ENCODE measurements at places on chromosomes 5 and 9. TPM values are rescaled to one million over a fixed set of nuclear protein-coding genes. Genes with fewer than 3 reads are reported as not detected.

DNA sequence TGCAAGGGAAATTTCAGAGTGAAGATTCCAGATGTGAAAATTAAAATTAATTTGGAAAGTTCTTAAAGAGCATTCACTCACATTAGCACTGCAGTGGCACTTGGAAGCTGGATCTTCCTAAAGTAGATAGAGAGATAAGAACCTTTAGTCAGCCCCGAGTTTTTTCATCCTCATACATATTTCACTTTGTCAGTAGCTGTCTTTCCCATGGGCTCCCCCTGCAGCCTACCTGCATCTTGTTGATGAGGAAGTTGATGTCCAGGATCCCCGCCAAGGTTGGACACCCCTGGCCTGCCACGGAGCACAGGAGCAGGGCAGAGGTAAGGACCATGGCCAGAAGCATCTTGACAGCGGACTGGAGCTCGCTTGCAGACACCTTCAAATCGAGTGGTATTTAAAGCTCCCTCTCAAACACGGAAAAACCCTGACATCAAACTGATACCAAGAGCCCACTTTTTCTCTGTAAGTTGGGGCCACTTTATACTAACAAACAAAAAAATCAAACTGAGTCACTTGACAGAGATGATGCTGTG lies at the start of gene IL9:
Gene IL9, minus strand, starts transcription at position 368 of the 533 bp plus-strand sequence. Its CDS starts 25 bp downstream, at position 343.
- no peak for DNase-seq

- no peak for DNase-seq
These were observed 254.7 kb upstream of the SLC30A5 start for GRCh38 chr5:68839019-68839552.

DNA sequence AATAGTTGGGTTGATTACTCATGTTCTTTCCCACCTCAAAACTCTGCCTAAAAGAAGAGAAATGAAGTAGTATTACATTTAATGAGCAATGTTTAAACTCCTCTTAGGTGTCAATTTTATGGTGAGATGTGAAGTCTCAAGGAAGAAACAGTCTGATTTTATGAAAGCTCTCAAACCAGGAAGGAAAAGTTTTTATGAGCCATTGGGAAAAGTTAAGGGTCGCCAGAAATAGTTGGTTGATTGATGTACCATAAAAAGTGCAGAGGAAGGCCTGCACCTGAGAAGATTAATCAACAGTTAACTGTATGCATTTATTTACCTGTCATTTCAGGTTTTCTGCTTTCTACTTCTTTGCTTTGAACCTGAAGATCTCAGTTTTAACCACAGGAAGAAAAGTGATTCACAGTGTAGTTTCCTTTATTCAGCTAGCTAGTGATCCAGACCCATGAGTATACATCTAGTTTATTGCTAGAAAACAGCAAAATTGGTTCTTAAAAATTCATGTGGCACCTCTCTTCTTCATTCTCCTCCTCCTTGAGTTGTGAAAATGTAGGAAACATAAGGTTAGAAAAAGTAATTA lies 133.1 kb downstream of the CSNK1G3 start:
- DNase-seq = no peak

- no peak for DNase-seq
These were observed 602 bp upstream of the ACTL7A start for GRCh38 chr9:108861464-108861863.

GRCh38 chr9:103301051-103301450 lies 305.9 kb downstream of the CYLC2 start:
- DNase-seq = no peak

GRCh38 chr5:155729684-155730059 lies 597.3 kb upstream of the SGCD start:
- peak; percentile 14 for DNase-seq

DNA sequence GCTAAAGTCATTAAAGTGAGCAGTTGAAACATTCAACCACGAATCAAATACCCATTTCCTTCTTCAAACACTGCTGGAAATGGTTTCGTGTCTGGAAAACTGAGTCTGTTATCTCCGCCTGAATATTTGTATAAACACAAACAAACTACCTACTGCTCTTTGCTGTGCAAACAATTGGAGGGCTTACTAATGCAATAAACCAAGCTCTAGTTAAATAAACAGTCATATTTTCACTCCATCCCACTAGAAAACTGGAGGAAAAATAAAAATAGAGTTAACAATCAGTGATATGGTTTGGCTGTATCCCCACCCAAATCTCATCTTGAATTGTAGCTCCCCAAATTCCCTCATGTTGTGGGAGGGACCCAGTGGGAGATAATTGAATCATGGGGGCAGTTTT lies 397.6 kb downstream of the RASEF start:
- DNase-seq = no peak

- no peak for DNase-seq
These were observed 2.4 kb upstream of the PRRC2B start for GRCh38 chr9:131391504-131391903.

- no peak for DNase-seq
These were observed 53.7 kb downstream of the GGTA1 start for GRCh38 chr9:121445986-121446385.

- no peak for DNase-seq
These were observed 304.1 kb downstream of the CWC27 start for GRCh38 chr5:65072850-65073249.

DNA sequence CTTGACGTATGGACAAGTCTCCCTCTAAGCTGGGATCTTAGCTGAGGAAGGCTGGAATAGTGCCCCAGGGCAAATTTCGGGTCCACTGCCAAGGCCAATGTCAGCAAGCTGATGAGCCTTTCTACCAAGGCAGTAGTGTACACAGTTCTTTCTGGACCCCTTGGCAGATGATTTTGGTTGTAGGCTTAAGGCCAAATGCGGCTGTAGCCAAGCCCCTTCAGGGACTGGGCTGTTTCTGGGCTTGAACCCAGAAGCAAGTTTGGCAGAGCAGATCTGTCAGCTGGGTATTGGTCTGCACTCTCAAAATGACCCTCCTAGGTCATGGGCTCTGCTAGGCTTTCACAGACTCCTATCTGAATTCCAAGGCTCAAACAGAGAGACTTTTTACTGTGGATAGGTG lies 121.6 kb downstream of the ADAMTSL1 start:
- DNase-seq = no peak

DNA sequence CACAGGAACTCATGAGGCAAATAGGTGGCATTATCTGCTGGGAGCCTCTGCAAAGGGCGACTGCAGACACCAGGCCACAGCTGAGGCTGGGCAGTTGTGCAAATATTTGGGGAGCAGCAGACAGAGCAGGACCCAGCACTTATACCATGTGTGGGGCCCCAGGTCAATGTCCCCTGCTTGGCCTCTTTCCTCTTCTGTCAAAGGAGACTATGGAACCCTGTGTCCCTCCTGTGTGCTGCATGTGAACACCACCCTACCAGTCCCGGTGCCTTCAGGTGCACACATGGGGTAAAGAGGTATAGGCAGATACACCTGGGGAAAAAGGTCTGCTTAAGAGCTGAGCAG lies 50.8 kb downstream of the ROR2 start:
- no peak for DNase-seq

DNA sequence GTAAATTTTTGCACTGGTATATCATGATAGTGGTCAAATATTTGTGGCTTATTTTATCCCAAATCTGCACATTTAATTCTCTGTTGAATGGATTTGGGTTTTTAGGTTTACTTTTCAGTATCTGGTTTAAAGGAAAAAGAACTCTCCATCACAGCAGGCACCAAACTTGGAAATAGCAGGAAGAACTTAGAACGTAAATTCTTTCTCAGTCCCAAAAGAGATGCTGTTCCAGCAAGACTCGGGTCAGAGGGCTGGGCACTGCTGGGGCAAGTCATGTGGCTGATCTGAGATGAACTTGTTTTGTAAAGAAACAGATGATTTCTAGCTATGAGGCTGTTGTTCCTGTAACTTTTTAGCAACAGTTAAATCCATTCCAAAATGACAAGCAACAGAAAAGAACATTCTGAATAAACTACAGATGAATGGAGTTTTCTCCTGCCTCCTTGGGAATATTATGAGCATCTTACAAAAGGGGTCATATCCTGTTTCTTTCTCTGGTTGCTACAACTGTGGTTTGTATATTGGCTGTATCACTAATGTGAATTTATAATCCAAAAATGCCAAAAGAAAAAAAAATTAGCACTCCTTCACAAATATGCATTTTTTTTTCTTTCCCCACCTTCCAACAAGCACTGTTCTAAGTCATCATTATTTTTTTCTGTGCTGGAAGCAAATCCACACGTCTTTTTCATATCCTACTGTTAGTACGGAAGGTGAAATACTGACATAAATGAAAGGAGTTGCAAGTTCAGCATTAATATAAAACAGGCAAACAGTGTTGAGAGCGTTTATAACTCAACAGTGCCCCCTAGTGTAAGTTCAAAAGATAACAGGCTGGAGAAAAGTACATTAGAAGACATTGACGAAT lies 31.1 kb downstream of the OR2K2 start:
- peak; percentile 26 for DNase-seq

GRCh38 chr9:92988215-92988768 lies 41.0 kb downstream of the FGD3 start:
- no peak for DNase-seq

DNA sequence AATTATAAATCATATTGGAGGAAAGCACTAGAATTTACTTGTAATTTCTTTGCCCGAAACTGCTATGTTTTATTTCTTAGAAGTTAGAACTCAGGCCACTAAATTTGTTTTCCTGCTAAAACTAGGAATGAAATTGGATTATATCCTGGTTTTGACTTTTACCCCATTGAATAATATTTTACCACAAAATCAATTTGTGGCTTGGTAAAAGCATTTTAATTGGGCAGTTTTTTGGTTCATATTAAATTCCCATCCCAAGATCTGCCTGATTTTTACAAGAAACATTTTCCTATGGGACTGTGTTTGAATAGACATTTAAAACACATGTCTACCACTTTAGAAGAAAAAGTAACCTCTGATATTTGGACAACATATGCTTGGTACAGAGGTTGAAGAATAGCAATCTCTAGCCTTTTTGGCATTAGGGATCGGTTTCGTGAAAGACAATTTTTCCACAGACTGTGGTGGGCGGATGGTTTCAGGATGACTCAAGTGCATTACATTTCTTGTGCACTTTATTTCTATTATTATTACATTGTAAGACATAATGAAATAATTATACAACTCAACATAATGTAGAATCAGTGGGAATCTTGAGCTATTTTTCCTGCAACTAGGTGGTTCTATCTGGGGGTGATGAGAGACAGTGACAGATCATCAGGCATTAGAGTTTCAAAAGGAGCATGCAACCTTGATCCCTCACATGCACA lies 565.6 kb downstream of the PRR16 start:
- no peak for DNase-seq

- DNase-seq = peak; percentile 66
These were observed 69.2 kb upstream of the CCDC180 start for GRCh38 chr9:97237951-97238889.

- no peak for DNase-seq
These were observed 21.2 kb upstream of the IL31RA start for GRCh38 chr5:55829956-55830355.

- no peak for DNase-seq
These were observed 116.4 kb downstream of the ZCCHC7 start for GRCh38 chr9:37236822-37237221.

GRCh38 chr5:56230576-56230975 lies 2.6 kb downstream of the ANKRD55 start:
- no peak for DNase-seq

- DNase-seq = no peak
These were observed 158.1 kb upstream of the IER5L start for GRCh38 chr9:129336130-129336528.

DNA sequence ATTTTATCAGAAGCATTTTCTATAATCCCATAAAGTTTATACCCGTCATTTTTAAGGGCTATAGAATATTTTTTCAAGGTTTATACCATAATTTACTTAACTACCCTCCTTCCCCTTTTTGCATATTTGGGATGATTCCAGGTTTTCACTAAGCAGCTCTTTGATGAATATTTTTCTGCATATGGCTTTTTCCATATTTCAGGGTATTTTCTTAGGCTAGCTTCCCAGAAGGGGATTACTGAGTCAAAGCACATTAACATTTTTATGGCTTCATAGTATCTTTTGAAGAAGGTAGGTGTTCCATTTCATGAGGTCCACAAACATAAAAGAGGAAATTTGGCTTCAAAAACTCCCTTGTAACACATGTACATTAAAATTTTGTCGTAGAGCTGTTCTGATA lies 14.6 kb upstream of the COL15A1 start:
- no peak for DNase-seq

GRCh38 chr9:112757282-112757883 lies 6.8 kb downstream of the SNX30 start:
- no peak for DNase-seq

- no peak for DNase-seq
These were observed 12.8 kb downstream of the NCS1 start for GRCh38 chr9:130185017-130185416.

GRCh38 chr5:120091376-120091948 lies 372.6 kb upstream of the PRR16 start:
- no peak for DNase-seq

DNA sequence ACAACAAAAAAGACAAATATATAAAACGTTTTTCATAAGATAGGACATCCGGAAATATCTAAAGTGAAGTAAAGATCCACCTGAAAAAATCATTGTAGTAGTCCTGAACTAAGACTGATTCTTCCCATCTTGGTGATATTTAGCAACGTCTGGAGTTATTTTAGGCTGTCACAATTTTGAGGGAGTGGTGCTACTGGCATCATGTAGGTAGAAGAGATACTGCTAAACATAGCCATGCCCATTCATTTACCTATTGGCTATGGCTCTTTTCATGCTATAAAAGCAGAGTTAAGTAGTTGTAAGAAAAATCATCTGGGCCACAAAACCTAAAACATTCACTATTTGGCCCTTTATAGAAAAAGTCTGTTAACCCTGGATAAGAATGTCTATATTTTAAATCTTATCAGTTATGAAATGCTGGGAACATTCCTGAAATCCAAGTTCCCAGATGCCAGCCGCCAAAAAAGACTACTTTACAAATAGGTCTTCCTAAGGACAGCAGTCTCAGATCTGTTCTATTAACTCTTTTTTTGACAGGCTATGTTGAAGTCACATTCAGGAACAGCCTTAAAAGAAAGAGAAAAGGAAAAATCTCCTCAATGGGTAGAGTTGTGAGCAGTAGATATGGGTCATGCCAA lies 27.0 kb downstream of the RAPGEF6 start:
- DNase-seq = no peak

- no peak for DNase-seq
These were observed 81.0 kb upstream of the EQTN start for GRCh38 chr9:27377811-27378456.

- DNase-seq = peak; percentile 16
These were observed 73.4 kb downstream of the FBXO38 start for GRCh38 chr5:148457183-148457620.

DNA sequence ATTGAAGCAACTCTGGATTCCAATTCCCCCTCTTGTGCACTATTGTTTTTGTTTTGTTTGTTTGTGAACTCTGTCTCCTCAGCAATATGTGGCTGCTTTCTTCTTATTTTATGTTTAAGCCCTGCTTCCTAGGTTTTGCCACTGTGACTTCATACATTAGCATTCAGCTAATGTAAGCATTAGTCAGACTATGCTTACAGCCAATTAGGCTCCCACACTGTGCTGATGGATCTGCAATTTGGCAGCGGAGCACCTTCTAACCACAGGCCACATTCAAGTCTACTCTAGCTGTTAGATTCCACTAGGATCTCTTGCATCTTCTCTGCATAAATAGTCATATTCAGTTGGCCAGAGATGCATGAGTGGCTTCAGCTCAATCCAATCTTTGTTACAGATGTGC lies 9.6 kb upstream of the BICD2 start:
- no peak for DNase-seq

Gene CCL28
- 32.3 TPM for total RNA-seq

Gene FAM153A
- 11.3 TPM for total RNA-seq

Gene EGFL7
- 62.2 TPM for total RNA-seq

Gene RNF180
- total RNA-seq = 14.8 TPM

Gene SLC44A1
- 69.1 TPM for total RNA-seq

Gene MYORG
- 94.5 TPM for total RNA-seq

Gene CEL
- 11.9 TPM for total RNA-seq

Gene FRMD3
- 3.6 TPM for total RNA-seq

Gene PCSK1
- total RNA-seq = not detected

Gene TMEM252
- total RNA-seq = not detected
